IPS-NIHi11 (cell line): ENCODE measurements at places on chromosomes 11 and 22.
A peak's percentile ranks its signal among the peaks of the same experiment; 100 is the strongest.

DNA sequence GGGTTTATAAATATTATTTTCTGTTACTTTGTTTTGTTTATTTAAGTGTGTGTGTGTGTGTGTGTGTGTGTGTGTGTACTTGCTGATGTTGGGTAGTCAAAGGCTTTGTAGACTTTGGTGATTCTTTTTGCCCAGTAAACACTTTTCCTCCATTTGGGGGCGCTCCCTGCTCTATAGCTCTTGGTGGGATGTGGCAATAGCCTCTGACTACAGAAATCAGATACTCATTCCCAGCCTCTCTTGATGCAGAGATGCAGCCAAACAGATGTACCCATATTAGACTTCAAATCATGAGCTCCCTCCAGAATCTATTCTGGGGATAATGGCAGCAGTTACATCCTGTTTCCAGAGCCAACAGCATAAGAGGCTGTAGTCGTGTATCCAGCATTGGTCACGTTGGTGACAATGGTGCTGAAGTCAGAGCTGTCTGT, 33.4 kb upstream of the APOL5 start:
- DNase-seq: peak; percentile 37

DNA sequence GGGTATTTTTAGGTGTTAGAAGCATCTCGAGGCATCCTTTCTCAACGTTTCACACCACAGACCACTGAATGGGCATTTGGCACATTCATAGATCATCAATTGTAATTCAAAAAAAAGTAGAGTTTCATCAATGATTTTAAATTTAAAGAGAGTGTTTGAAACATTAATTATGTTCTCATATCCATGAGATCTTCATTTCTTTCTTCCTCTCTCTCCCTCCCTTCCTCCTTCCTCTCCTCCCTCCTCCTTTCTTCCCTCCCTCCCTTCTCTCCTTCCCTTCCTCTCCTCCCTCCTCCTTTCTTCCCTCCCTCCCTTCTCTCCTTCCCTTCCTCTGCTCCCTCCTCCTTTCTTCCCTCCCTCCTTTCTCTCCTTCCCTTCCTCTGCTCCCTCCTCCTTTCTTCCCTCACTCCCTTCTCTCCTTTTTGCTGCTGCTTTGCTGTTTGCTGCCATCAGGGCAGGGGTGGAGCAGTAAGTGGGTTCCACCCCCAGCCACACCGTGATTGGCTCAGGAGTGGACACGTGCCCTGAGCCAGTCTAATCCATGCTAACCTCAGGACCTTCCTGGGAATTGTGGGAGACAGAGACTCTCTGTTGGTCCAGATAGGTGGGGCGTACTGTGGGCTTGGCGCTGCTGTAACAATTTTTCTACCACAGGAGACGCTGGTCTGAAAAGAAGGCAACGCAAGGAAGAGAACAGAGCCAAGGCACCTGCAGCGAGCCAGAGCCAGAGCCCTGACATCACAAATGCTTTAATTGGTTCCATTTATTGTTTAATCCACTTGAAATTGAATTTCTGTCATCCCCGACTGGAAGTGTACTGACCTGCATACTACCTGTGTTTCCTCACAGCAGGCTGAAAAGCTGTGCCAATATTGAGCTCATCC, 33.7 kb upstream of the APOBEC3A start:
- peak; percentile 77 for DNase-seq

- DNase-seq: no peak
Measured at GRCh38 chr11:7851391-7851790, 54.6 kb upstream of the OR5P2 start.

DNA sequence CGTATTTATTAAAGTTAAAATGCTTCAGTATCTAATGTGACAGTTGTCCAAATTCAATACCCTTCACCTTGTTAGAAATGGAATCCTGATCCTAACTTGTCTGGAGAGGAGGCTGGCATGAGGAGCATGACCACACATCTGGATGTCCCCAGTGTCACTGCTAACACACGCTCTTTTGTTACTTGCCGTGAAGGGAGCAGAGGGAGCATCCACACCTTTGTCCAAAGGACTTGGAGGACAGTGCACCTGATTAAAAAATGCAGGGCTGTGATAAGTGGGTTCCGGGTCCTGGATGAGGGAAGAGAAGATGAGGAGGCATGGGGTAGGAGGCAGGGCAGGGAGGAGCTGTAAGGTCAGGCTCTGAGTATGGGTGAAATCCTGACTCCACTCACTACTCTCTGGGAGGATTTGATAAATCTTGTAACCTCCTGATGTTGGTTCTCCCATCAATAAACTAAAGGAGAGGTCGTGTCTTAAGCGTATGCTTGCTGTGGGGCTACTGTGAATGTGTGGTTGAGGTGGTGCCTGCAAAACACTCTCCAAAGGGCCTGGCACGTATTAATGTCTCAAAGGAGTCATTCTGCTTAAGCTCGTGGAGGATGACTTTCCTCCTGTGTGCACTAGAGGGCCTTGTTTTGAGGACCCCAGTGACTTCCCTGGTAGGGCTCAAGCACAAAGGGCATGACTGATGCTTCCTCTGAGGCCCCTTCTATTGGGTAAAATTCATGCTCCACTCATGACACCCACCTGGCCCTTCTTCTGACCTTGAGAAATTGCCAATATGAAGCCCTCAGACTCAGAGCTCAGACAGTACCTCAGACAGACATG, 16.8 kb upstream of the IGLL5 start:
- peak; percentile 72 for DNase-seq

GRCh38 chr11:34180040-34180813, 74.8 kb downstream of the NAT10 start:
- no peak for DNase-seq

DNA sequence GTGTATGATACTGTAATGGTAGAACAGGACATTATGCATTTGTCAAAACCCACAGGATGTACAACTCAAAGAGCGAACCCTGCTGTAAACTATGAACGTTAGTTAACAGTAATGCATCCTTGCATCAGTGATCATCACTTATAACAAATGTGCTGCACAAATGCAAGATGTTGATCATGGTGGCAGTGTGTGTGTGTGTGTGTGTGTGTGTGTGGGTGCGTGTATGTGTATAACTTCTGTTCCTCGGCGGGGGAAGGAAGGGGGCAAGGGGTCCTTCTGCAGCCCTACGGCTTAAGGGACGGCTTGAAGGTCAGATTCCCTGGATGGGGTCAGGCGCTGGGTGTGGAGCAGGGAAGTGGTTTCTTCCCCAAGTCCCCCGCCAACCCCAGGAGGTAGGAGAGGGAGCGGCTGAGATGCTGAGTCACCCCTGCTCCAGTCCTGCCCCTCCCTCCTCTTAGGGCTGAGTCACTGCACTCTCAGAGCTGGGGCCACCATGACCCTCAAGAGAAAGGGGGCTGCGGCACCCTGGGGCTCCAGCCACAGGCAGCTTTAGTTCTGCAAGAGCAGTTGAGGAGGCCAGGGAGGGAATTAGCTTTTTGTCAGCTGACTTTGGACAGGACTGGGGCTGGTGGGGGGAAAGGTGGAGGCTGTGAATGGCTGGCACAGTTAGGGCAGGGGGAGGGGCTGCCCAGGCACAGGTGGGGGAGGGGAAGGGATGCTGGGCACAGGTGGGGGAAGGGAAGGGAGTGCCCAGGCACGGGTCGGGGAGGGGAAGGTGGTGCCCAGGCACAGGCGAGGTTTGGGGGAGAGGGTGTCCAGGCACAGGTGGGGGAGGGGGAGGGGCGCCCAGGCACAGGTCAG, 8.8 kb upstream of the CTSD start:
- peak; percentile 87 for DNase-seq

DNA sequence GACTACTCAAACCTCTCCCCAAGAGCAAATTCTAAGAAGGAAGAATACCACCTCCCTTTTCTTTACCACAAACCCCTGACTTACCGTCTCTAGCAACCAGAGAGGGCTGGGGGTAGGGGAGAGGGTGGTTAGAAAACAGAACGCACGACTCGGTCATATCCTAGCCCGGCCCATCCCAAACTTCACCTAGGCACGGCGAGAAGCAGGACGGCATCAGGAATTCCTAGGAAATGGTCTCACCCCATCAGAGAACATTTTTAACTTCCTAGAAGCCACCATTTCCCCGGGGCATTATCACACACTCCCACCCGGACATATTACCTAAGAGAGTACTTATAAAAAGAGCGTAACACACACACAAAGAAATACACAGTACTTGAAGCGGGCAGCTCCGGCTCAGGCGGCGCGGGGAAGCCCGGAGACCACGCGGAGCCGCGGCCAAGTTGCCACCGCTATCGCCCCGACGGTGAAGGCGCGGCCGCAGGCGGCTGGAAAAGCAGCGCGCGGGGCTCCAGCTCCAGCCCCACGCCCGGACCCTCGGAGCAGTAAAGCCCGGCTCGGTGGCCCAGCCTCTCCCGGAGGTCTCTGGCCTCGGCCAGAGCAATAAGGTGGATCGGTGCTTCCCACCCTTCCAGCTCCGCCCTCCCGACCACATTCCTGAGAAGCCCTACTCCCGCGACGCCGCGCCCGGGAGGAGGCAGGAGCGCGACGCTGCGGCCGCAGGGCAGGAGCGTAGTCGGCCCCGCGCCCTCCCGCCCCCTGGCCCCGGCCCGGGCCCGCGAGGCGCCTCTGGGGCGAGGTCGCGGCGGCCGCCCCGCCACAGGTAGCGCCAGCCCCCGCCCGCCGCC, 878 bp downstream of the RRAS2 start:
- DNase-seq: peak; percentile 82

GRCh38 chr22:49158741-49159564, 668.7 kb downstream of the BRD1 start:
- no peak for DNase-seq

GRCh38 chr11:133403900-133404299, 128.4 kb downstream of the OPCML start:
- DNase-seq: peak; percentile 23
